ENCODE measurements at places on chromosomes 11 and 22. TPM values are rescaled to one million over a fixed set of nuclear protein-coding genes. Genes with fewer than 3 reads are reported as not detected.

MYEOV gene
- total RNA-seq = not detected

PGA5 gene
- total RNA-seq = not detected

MGAT3 gene
- 4.1 TPM for total RNA-seq

OR10A2 gene
- total RNA-seq = not detected

H19 gene
- 25,558 TPM for total RNA-seq

LRP4 gene
- total RNA-seq = 5.7 TPM

ILK gene
- total RNA-seq = 178 TPM

ZNF214 gene
- total RNA-seq = 2.0 TPM

ANO5 gene
- total RNA-seq = under 0.01 TPM

MYRF gene
- total RNA-seq = 3.8 TPM

OR51F1 gene
- not detected for total RNA-seq

ADORA2A gene
- total RNA-seq = 5.4 TPM

MS4A8 gene
- not detected for total RNA-seq

PDGFB gene
- 5.3 TPM for total RNA-seq

LYVE1 gene
- not detected for total RNA-seq

PANX2 gene
- 0.35 TPM for total RNA-seq

FOXRED2 gene
- 11.7 TPM for total RNA-seq

All from pericardium fibroblast (primary cell).